ENCODE measurements at places on chromosomes 13 and 19. TPM values are rescaled to one million over a fixed set of nuclear protein-coding genes. Genes with fewer than 3 reads are reported as not detected.

- DNase-seq = no peak
These were observed 15.4 kb downstream of the SHANK1 start for GRCh38 chr19:50703915-50704796.

DNA sequence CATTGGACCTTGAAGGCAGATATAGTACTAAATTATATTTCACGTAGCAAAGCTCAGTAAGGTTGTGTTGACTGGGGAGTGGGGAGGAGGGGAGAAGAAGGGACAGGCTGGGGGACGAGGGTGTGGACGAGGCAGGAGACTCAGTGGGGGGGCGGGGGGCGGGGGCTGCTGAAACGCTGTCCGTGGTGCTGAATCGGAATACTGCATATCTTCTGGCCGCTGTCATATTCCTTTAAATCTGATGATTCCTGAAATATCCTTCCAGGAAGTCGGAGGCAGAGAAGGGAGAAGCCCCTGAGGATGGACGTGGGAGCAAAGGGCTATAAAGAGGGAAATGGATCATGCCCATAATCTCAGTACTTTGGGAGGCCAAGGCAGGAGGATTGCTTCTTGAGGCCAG lies 34.7 kb upstream of the CASP14 start:
- no peak for DNase-seq

GRCh38 chr19:5232798-5233505 lies 107.7 kb downstream of the PTPRS start:
- no peak for DNase-seq

DNA sequence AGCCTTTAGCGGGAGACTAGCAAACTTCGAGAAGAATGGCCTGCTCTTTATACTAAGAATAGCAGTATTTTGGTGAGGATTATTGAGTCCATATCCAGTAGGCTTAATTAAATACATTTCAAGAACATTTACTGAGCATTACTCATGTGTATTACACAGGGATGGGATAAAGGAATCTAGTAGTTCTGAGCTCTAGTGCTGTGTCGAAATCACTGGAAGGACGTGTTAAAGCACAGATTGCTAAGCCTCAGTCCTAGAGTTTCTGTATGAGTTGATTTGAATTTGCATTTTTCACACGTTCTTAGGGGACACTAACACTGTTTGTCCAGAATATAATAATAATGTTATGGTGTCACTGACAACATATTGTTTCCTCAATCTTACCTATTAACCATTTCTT lies 9.0 kb downstream of the ZNF302 start:
- no peak for DNase-seq

GRCh38 chr13:109939180-109939579 lies 152.8 kb upstream of the IRS2 start:
- no peak for DNase-seq

Gene KIR2DL3
- 11.7 TPM for total RNA-seq

Gene SULT2A1
- not detected for total RNA-seq
